ENCODE measurements at places on chromosomes 4 and X. TPM values are rescaled to one million over a fixed set of nuclear protein-coding genes. Genes with fewer than 3 reads are reported as not detected.

MAGED4 gene
- total RNA-seq: 2.7 TPM

GABRQ gene
- total RNA-seq: 1.2 TPM

GPM6B gene
- total RNA-seq: 15.7 TPM

NLGN4X gene
- total RNA-seq: 2.5 TPM

DSPP gene
- not detected for total RNA-seq

ALAS2 gene
- 5.6 TPM for total RNA-seq

YY2 gene
- total RNA-seq: 0.98 TPM

GLOD5 gene
- total RNA-seq: not detected

DNA sequence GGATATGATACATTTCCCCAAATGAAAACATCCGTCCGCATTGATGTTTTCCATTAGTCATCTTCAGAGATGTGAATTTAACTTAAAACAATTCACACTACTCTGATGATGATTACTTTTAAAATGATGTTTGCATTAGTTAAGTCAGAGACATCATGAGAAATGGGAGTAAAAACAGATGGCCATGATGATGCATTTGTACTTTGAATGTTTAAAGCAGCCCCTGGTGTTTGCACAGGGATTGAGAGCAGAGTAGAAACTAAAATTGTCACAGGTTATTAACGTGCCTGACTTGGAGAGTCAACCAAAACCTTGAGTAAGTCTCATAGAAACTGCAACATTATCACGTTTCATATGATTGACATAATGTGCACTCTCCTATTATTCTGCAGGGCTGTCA lies 117.2 kb downstream of the CFAP299 start:
- H3K4me3 ChIP-seq: no peak overlapping the region
- no peak overlapping the region for H3K27ac ChIP-seq
- no peaks in the 10 kb centered on the region for H3K27me3 ChIP-seq
- no peaks in the 10 kb centered on the region for H3K36me3 ChIP-seq
- H3K4me1 ChIP-seq: no peaks in the 10 kb centered on the region

DNA sequence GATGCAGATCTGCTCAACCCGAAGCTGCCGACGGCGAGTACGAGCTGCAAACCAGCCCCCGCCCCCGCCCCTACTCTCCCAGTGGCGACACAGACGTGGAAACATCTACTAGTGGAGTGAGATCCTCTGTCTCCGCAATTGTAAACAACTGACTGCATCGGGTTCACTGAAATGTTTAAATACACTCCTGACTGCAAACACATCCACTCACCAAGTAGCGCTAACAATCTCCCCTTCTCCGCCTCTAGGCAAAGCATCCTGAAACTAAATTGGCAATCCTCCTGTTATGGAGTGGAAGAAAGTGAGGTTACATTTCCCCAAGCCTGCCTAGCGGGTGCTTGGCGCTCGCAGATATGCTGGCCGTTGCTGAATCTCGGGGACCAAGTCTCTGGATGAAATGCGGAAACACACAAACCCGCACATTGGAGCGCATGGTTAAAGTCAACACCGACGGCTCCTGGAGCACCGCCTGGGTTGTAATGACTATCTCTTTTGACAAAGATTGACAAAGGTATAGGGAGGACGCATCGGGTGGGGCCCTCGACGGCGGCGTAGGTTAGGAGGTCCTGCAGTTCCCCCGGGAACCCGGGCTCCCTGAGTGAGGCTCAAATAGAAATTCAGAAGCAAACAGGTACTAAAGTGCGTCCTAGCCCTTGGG lies 117.0 kb upstream of the TEX13C start:
- no peak for DNase-seq
- no peaks in the 10 kb centered on the region for H3K4me1 ChIP-seq
- H3K27me3 ChIP-seq: no peaks in the 10 kb centered on the region
- no peaks in the 10 kb centered on the region for H3K36me3 ChIP-seq
- H3K4me3 ChIP-seq: peak overlapping the region; percentile 33

- no peaks in the 10 kb centered on the region for H3K4me1 ChIP-seq
- H3K4me3 ChIP-seq: no peak overlapping the region
- DNase-seq: no peak
- H3K27me3 ChIP-seq: no peaks in the 10 kb centered on the region
- H3K36me3 ChIP-seq: no peaks in the 10 kb centered on the region
- H3K27ac ChIP-seq: no peak overlapping the region
Measured at GRCh38 chrX:40411340-40412111, 169.2 kb upstream of the ATP6AP2 start.

- H3K27ac ChIP-seq: no peak overlapping the region
- no peaks in the 10 kb centered on the region for H3K36me3 ChIP-seq
Measured at GRCh38 chr4:71570492-71570891, 213.4 kb downstream of the GC start.

DNA sequence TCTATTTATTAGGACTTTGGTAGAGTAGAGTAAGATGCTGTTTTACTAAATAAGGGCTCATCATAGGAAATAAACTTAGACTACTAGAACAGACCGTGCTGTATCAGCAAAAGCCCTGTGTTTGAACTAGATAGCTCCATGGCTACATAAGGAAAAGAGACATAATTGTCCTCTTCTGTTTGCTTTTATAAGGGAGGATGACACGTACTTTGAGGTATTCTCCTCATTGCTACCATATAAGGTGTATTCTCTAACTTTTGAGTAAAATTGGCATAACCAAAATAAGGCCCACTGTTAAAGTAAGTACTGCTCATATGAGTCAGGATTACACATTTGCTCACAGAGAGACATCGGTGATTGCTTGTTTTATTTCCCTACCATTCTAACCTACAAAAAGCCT lies 64.3 kb downstream of the PDLIM5 start:
- DNase-seq: no peak
- H3K4me1 ChIP-seq: peaks cover 51% of the 10 kb centered on the region
- H3K27me3 ChIP-seq: no peaks in the 10 kb centered on the region
- H3K27ac ChIP-seq: no peak overlapping the region
- H3K36me3 ChIP-seq: no peaks in the 10 kb centered on the region

GRCh38 chr4:3128976-3129375 lies 54.5 kb downstream of the HTT start:
- no peak overlapping the region for H3K27ac ChIP-seq
- H3K4me1 ChIP-seq: peaks cover 4% of the 10 kb centered on the region
- no peak for DNase-seq
- H3K27me3 ChIP-seq: no peaks in the 10 kb centered on the region
- peaks cover 72% of the 10 kb centered on the region for H3K36me3 ChIP-seq

DNA sequence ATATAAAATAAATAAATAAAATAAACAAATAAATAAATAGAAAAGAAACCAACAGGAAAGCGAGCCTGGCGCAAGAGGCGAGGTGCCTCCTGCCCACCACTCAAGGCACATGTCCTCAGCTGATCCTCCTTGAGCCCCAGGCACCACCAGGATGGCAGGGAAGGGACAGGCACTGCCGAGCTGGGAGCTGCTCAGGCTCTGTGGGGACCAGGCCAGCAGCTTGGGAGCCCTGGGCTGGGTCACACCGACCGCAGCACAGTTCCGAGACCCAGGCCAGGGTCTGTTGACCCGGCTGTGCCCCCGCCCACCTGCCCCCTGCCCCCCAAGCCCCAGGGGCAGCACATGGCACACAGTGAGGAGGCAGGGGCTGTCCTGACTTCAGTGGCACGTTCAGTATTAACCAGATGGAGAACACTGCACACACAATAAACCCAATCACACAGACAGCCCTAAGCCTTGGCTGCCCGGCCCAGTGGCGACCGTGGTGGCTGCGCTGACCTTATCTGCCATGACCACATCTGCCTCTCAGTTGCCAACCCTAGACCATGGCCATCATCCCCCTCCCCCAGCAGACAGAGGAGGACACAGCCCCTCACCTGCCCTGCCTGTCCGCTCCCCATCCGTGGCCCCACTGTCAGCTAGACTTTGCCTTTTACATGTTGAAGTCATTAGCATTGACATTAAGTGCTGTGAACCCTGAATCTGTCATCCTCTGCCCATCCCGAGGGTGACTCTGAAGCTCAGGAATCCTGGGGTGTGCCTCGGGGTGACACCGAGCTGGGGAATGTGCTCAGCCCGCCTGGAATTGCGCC lies 2.9 kb upstream of the TREX2 start:
- DNase-seq: no peak
- H3K4me3 ChIP-seq: no peak overlapping the region
- no peaks in the 10 kb centered on the region for H3K36me3 ChIP-seq
- H3K27me3 ChIP-seq: no peaks in the 10 kb centered on the region

- H3K27me3 ChIP-seq: no peaks in the 10 kb centered on the region
- no peak overlapping the region for H3K4me3 ChIP-seq
- no peak overlapping the region for H3K27ac ChIP-seq
- H3K36me3 ChIP-seq: no peaks in the 10 kb centered on the region
Measured at GRCh38 chrX:590693-591404, 39.7 kb upstream of the SHOX start.

DNA sequence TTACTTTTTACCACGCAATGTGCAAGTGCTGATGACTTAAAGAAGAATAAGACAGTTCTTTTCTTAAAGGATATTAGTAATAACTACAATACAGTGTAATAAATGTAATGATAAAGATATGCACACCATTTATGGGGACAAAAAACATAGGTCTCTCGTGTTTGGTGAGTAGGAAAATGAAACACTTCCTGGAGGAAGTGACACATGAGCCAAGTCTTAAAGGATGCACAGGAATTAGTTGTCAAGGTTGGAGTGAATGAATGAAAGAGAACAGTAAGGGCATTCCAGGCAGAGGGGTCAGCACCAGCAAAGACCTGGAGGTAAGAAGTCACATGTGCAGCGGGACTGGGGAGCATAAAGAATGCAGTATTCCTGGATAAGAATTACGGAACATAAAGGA lies 112.7 kb downstream of the SH3RF1 start:
- DNase-seq: no peak
- H3K36me3 ChIP-seq: no peaks in the 10 kb centered on the region
- no peak overlapping the region for H3K27ac ChIP-seq
- no peaks in the 10 kb centered on the region for H3K27me3 ChIP-seq

- no peaks in the 10 kb centered on the region for H3K4me1 ChIP-seq
- no peak overlapping the region for H3K4me3 ChIP-seq
- H3K27ac ChIP-seq: no peak overlapping the region
- DNase-seq: no peak
- no peaks in the 10 kb centered on the region for H3K36me3 ChIP-seq
- H3K27me3 ChIP-seq: no peaks in the 10 kb centered on the region
Measured at GRCh38 chrX:72540318-72540717, 32.3 kb downstream of the HDAC8 start.

DNA sequence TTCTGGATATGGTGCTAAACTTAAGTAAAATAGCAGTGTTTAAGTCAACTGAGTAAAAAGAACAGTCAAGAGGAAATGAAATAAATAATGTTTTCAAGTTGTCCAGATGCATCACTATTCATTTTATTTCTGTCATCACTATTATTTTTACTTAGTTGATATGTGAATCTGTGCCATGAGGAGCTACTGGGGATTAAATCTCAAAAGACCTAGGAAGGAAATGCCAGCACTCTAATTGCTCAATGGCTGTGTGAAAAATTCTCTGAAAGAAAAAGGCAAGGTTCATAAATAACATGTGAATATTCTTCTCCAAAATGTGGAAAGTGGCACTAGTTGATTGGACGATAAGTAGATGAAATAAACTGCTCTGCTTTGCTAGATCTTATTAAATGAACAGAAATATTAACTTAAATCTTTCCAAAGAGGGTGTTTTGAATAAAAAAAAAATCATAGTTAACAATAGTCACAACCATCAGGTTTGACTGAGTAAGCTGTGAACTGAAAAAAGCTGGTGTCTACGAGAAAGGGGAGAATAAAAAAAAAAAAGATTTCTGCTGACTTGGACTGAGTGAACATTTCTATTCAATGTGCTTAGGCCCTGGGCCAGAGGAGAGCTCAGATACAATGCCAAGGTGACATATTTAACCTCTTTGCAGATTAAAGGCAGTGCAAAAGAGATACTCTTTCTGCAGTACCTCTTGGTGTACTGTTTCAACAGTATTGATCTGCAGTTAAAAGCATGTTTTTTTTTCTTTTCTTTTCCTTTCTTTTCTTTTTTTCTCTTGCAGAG lies 1.6 kb downstream of the SPARCL1 start:
- no peaks in the 10 kb centered on the region for H3K27me3 ChIP-seq
- DNase-seq: no peak
- H3K4me1 ChIP-seq: peaks cover 62% of the 10 kb centered on the region
- H3K27ac ChIP-seq: peak overlapping the region; percentile 95
- H3K4me3 ChIP-seq: peak overlapping the region; percentile 50
- no peaks in the 10 kb centered on the region for H3K36me3 ChIP-seq

GRCh38 chrX:76148041-76148665 lies 24.7 kb upstream of the PBDC1 start:
- DNase-seq: no peak
- no peaks in the 10 kb centered on the region for H3K36me3 ChIP-seq
- H3K27me3 ChIP-seq: no peaks in the 10 kb centered on the region

DNA sequence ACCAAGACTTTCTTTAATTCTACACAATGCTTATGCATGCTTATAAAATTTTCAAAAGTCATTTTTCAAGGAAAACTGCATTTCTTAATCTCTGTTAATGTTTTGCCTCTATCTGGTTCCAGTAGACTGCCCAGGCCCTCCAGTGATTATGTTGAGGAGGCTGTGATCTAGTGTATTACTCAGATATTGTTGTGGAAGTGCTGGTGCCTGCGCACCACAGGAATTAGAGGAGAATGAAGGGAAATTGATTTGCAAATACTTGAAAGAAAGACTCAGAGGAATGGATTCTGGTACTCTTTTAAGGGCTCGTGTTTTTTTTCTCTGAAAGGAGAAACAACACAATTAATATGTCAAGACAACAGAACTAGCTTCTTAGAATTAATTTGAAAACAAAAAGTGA lies 1015.1 kb downstream of the RPA4 start:
- DNase-seq: no peak
- H3K4me3 ChIP-seq: no peak overlapping the region
- no peak overlapping the region for H3K27ac ChIP-seq
- H3K36me3 ChIP-seq: no peaks in the 10 kb centered on the region
- no peaks in the 10 kb centered on the region for H3K27me3 ChIP-seq

- H3K27ac ChIP-seq: no peak overlapping the region
- H3K4me1 ChIP-seq: no peaks in the 10 kb centered on the region
- no peak for DNase-seq
- H3K4me3 ChIP-seq: no peak overlapping the region
Measured at GRCh38 chrX:107978707-107979307, 3.4 kb downstream of the TEX13B start.

DNA sequence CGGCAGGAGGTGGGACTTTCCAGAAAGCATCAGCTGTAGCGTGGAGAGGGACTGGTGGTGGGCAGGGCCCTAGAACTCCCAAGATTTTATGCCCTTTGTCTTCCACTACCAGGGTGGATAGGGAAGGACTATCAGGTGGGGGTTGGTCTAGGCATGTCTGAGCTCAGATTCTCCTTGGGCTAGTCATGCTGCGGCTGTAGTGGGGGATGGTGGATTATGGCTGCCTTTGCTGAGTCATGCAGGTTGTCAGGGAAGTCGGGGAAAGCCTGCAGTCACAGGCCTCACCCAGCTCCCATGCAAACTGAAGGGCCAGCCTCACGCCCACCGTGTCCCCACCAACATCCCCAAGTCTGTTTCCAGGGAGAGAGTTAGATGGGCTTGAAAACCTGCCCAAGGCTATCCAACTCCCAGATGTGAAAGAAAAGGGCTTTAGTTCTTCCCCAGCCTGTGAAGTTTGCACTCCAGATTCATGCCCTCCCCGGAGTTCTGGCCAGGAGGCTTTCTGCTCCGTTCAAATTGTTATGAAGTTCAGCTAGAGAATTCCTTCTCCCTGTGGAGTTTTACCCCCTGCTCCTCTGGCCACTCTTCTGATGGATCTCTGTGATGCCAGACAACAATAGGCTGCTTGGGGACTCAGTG lies 13.4 kb upstream of the MEPE start:
- no peaks in the 10 kb centered on the region for H3K27me3 ChIP-seq
- H3K4me3 ChIP-seq: no peak overlapping the region
- DNase-seq: no peak
- H3K27ac ChIP-seq: no peak overlapping the region
- no peaks in the 10 kb centered on the region for H3K4me1 ChIP-seq

- no peaks in the 10 kb centered on the region for H3K27me3 ChIP-seq
- no peaks in the 10 kb centered on the region for H3K36me3 ChIP-seq
- H3K27ac ChIP-seq: no peak overlapping the region
- no peaks in the 10 kb centered on the region for H3K4me1 ChIP-seq
- no peak overlapping the region for H3K4me3 ChIP-seq
Measured at GRCh38 chr4:88674979-88675378, 22.6 kb downstream of the NAP1L5 start.

Measured in vagina (tissue), 2 donors.